Endothelial cell (in vitro differentiated cells): ENCODE measurements at places on chromosomes 7 and 10.

DNA sequence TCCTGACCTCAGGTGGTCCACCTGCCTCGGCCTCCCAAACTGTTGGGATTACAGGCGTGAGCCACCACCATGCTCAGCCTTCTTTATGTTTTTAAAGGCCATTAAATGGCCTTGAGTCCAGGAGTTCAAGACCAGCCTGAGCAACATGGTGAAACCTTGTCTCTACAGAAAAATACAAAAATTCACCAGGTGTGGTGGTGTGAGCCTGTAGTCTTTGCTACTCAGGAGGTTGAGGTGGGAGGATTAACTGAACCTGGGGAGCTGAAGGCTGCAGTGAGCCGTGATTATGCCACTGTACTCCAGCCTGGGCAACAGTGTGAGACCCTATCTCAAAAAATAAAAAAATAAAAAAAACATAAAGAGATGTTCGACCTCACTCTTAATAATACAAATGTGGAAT, 11.0 kb downstream of the SMO start:
- no peaks in the 10 kb centered on the region for H3K36me3 ChIP-seq
- H3K4me3 ChIP-seq, result no peak overlapping the region
- H3K27me3 ChIP-seq, result no peaks in the 10 kb centered on the region
- peaks cover 7% of the 10 kb centered on the region for H3K4me1 ChIP-seq

DNA sequence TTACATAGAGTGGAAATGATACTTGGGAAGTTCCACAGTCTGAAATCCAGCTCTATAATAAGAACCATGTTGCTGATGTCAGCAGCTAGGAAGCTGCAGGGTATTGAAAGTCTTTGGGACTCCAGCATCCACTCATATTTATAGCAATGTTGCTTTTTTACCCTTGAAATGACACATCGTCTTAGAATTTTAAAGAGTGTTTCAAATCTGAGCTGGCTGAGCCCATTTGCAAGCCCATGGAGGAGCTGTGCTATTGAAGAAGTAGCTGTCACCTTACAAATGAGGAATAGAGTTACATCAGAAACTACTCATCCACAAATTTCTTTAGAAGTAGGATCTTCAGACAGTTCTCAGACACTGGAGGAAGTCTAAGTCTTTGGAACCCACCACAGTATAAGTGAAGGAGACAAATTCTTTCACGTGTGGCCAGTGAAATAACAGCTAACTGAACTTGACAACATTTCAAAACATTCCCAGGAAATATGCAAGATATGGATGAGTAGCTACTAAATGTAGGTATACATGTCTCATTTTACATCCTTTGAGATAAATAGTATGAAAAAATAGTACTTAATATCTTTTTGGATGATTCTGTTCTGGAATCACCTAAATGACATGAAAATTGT, 203.6 kb downstream of the ZNF365 start:
- H3K36me3 ChIP-seq, result no peaks in the 10 kb centered on the region
- no peak for DNase-seq
- H3K27ac ChIP-seq, result no peak overlapping the region
- H3K4me3 ChIP-seq, result no peak overlapping the region

DNA sequence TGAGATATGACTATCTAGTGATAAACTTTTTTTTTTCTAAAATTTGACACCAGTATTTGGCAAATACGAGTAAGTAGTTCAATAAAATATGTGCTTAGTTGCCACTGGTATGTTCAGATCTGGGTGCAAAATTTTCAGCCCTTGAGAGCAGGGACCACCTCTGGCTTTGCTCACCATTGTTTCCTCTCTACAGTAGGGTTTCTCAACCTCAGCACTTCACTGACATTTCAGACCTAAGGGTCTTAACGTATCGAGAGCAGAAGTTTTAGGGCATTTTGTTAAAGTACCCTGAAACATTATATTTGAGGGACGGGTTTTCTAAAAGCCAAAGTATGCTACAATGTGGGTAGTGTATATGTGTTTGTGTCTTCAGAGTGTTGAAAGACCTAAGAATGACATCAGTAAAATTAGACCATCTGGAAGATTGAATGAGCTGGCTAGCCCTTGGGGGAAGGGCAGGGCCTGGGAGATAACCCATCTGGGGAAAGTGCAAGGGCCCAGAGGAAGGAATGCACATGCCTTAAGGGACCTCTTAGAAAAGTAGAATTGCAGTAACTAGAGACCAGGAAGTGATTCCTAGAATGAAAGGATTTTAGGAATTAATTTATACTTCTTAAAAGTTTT, 11.8 kb downstream of the BZW2 start:
- peak; percentile 27 for DNase-seq
- H3K36me3 ChIP-seq, result peaks cover 4% of the 10 kb centered on the region
- peak overlapping the region; percentile 93 for H3K27ac ChIP-seq
- peak overlapping the region; percentile 3 for H3K4me3 ChIP-seq
- no peaks in the 10 kb centered on the region for H3K27me3 ChIP-seq

GRCh38 chr7:108603656-108604306, 34.1 kb downstream of the DNAJB9 start:
- no peaks in the 10 kb centered on the region for H3K4me1 ChIP-seq
- peaks cover 2% of the 10 kb centered on the region for H3K27me3 ChIP-seq
- no peak overlapping the region for H3K4me3 ChIP-seq
- H3K36me3 ChIP-seq, result no peaks in the 10 kb centered on the region
- H3K27ac ChIP-seq, result no peak overlapping the region
- DNase-seq, result no peak

DNA sequence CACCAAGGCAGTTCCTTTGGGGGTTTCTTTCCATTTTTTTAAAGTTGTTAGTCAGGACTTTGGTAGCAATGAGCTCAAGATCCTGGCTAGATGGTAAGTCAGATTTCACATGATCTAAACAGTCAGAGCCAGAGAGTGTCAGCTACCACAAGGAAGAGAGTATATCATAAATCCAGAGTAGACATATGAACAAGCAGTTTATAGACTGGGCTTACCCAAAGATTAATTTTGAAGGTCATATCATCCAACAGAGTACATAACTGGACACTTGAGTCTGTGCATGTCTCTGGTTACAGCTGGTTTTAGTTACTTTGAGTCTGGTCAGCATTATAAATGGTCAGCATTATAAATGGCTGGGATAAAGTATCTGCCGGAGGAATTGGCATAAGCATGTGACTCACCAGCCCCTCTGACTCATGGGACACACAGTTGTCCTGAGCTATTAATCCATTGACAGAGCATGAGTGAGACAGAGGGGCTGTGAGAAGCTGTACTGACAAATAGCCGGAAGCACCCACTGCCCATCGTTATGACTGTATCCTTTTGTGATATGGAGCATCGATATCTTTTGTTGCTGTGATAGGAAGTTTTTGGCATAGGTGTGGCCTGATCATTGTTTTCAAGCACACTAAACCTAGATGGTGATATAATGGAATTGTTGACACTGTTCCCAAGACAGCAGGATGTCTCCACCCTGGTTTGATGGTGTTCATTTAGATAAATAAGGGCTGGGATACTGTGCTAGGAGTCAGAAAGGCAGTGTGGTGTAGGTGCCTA, 19.3 kb downstream of the PPP1R3C start:
- DNase-seq, result no peak
- no peaks in the 10 kb centered on the region for H3K4me1 ChIP-seq
- no peak overlapping the region for H3K4me3 ChIP-seq
- H3K36me3 ChIP-seq, result no peaks in the 10 kb centered on the region
- H3K27me3 ChIP-seq, result no peaks in the 10 kb centered on the region
